ENCODE measurements at places on chromosomes 12 and 14.

- no peak for DNase-seq
These were observed 1.7 kb downstream of the HSPA2 start for GRCh38 chr14:64541972-64542835.

DNA sequence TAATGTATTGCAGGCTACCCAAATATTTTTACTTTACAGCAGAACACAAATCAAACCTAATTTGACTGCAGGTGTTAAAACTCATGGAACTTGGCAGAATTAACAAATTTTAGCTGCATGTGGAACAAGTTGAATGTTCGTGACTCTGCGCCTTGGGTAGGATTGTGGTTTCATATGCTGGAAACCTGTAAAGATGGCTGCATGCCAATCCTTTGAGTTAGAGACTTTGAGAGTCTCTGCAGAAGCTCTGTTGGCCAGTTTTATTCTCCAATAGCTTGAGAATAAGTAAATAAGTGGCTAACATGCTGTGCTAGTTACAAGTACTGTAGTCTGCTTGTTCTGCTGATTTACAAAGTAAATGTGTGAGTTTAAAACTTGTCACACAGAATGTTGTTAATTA is 77.8 kb downstream of the PDE6H start:
- no peak for DNase-seq

- DNase-seq, result no peak
These were observed 27.1 kb upstream of the TESC start for GRCh38 chr12:117126335-117126734.

DNA sequence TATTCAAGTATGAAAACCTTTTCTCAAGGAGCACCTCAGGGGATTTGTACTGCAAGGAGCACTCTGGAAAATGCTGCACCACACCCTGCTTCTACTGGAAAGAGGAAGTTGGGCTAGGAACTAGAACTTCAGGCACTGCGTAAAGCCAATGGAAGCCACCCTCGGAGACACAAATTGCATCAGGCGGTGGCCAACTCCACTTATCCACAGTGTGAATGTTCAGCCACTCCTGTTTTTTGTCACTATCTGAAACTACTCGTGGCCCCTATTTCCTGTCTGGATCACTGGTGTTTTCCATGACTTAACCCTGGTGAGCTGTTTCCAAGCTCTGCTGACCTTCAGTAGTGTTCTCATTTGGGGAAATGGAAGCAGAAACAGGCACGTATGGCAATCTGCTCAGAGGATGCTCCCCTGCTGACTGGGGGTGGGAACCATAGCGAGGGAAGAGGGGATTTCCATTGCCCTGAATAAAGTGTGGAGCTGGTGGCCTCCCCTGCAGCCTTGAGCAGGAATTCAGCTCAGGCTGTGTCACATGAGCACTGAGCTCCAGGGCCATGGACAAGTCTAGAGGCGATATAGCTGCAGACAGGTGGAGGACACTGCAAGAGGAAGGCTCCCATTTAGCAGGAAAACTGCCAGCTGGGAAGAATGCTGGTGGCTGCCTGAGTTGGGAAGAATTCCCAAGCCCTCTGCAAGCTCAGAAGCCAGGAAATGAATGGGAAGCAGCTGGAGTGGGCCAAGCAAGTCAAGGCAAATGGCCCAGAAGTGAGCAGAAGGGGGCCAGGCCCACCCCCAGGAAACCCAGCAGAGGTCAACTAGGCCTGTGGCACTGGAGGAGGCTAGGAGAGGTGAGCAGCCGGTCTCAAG is 50.5 kb upstream of the RAP1B start:
- DNase-seq, result no peak

GRCh38 chr12:66999141-66999540 is 270.0 kb upstream of the CAND1 start:
- no peak for DNase-seq

DNA sequence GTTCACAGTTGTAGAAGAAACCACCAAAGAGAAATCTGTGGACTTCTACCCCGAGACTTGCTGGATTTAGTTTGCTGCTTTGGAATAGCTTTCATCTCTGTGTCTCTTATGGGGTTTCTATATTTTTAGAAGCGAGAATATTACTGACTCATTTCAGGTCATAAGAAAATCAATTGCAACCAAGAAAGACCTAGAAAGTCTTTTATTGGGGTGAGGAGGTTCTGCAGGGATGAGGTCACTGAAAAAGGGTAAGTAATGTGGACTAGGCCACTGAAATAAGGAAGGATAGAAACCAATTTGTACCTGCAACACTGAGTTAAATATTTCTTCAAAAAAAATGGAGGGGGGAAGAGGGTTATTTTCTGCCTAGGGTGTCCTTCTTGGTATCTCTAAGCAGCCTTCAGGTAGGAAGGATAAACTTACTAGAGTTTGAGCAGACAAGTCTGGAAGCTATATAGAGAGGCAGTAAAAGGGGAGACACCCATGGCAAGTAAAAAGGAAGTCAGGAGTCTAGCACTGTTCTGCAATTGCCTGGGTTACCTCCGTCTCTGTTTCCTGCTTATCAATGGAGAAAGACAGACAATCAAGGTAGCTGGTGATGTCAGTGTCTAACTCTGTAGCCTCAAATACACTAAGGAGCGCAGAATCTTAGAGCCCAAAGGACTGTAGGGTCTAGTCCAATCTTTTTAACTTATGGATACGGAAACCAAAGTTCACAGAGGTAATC is 19.6 kb upstream of the KERA start:
- no peak for DNase-seq

GRCh38 chr12:72146495-72146894 is 125.7 kb upstream of the TRHDE start:
- no peak for DNase-seq

GRCh38 chr14:58625438-58625837 is 12.3 kb upstream of the DACT1 start:
- no peak for DNase-seq

Measured in activated CD8-positive, alpha-beta memory T cell treated with anti-CD3 and anti-CD28 coated beads for 1 hour (primary cell).